Lower lobe of right lung (tissue), 2 donors: ENCODE measurements at places on chromosomes 11 and 22.

DNA sequence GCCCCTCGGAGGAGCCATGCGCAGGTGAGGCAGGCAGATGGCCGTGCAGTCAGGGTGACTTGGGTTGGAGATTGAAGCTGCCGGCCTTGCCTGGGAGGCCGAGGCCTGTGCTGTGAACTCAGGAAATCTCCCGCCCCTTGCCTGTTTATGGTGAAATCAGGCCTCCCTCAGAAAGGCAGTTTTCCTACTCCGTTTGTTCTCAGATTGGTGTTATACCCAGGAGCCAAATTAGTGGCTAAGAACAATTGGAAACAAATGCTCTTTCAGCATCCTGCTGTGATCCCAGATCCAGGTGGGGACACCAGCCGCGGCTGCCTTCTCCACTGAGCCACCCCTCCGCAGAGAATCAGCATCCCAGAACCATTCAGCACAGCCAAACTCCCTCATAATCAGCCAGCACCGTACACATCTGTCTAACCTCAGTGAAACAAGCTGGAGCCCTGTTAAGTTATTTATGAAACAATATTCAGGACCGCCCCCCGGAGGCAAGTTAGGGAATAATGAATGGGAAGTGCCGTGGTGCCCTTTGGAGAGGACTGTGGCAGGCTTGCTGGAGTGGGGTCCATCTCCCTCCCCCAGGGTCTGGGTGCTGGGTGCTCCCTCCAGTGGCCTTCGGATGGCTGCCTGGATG lies 60.0 kb downstream of the PKNOX2 start:
- no peak for DNase-seq

DNA sequence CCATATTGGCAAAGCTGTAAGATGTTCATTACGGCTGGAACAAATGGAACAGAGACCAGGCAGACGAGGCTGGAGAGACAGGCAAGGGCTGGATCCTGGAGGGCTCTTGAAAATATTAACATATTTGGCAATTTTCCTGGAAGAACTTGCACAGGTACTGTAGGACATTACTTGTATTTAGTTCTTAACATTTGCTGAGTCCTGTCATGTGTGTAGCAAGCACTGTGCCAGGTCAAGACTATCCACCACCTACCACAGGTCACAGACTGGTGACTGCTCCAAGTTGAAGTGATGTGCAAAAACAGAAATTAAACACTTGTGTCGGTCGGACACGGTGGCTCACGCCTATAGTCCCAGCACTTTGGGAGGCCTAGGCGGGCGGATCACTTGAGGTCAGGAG lies 58.7 kb upstream of the TNRC6B start:
- no peak for DNase-seq

DNA sequence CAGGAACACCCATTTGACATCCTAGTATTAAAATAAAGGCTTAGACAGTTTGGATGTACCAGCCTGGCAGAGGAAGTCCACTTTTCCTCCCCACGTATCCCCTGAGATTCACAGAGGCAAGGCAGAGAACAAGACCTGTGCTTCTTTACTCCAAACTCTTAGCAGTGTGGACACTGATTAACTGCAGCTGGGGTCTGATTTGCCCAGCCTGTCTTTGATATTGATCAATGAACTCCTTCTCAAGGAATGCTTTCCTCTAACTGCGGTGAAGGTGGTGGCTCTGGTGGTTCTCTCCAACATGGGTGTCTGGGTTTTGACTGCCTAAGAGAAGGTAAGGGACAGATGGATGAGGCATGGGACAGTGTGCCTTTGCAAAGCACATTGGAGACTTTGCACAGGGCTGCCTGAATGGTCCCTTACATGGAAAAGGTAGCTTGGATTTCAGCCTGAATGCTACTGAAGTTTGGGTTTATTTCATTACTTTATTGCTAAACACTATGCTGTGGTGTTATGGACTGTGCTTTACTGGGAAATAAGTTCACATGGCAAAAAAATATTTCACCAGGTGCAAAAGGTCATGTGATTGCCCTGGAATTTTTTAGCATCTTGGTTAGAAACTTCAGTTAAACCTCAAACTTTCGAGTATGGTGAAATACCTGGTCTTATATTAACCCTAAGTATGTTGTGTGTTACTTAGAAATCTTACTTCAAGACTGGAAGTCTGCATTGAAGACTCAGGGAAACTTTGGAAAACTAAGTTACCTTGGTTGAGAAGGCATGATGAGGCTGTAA lies 1.8 kb downstream of the GAS2 start:
- no peak for DNase-seq

DNA sequence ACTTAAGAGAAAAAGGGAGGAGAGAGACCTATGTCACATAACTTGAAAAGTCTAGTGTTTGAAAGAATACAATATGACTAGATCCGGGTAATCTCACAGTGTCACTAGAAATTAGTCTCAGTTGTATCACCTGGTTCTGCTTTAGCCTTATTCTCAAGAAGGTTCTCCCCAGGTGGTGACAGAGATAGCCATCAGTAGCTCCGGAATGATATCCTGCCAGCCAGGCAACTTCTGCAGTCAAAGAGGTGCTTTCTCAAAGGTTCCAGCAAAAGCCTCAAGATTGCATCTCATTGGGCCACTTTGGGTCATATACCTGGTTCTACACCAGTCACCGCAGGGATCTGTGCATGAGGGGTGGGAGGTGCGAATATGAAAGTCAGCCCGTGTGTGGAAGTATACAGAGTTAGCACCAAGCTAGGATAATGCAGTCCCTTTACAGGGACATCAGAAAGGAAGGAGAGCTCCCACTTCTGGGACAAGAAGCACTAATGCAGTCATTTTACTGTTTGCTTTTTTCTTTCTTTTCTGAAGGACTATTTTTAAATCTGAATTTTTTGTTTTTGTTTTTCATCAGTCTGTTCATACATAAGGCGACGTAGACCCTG lies 61.1 kb downstream of the CYB5R2 start:
- DNase-seq: no peak
